HL-60 (cell line): ENCODE measurements at places on chromosomes 6 and 20.

DNA sequence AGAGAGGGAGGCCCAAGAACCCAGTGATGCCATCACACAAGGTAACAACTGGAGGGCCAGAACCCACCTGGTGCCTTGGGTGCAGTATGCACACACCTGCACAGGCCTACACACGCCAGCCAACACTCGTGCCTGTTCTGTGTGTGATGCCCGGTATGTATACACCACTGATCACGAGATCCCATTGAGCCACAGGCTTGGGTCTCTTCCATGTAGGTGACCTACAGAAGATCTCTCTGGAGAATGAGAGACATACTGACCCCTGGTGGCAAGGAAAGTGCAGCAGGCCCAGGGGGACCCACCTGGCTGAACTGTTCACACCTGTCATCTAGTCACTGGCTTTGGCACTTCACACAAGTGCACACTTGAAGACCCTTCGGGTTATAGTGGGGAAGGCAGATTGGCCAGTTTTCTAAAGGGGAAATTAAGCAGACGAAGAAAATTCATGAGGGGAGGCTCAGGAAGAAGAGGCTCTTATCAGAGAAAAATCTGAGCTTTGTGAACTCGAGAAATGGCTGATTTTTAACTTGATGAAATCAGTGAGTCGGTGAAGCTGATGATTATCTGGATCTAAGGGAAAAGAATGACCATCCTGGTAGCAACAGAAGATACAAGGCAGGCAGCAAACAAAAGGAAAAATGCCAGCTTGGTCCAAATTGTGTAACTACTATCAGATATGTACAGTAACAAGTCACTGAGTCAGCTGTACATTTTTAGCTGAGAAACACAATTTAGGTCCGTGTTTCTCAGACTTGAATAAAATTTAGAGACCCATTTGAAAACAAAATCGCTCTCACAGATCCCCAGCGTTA lies 69.1 kb upstream of the PBOV1 start:
- DNase-seq, result peak; percentile 45

DNA sequence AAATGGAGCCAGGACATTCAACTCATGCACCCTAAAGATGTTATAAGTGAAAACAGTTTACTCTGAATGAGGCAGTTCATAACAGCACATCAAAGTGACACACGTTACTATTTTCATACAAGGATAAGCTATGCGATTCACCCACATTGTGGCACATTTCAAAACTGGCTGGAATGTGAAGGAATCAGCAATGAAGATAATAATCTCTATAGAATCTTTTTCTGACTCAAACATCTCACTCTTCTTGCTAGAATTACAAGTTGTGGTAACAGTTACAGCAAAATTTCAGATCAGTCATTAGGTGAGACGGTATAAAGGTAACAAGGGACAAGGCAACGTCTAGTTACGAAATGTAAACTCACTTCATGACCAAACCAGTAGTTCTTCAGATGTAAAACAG lies 17.5 kb downstream of the TMEM244 start:
- no peak for DNase-seq

DNA sequence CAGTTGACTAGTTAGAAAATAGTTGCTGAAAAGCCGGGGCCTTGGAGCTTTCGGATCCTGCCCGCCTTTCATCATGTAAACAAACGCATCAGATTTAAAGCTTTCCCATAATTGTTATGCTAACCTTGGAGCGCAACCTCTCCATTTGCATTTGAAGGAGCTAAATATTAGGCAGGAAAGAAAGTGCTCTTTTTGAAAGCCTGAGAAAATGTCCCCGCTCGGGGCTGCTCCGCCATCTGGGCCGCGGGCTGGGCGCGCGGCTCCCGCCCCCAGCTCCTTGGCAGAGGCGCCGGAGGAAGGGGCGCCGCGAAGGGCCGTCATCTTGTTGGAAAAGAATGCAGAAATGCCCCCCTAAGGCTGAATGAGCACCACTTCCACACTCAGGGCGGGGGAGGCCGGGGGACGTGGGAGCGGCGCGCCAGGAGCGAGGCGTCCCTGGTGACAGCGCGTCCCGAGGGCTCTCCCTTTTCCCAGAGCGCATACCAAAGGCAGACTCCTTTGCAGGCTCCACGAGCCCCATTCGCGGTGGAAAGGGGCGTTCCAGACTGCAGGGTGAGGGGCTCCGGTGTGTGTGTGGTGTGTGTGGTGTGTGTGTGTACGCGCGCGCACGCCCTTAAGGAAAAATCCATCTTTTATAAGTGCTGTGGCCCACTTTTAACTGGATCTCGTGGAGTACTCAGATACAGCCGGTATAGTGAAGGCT lies 145.6 kb upstream of the ID4 start:
- no peak for DNase-seq

GRCh38 chr6:169163411-169163901 lies 90.2 kb downstream of the THBS2 start:
- DNase-seq, result no peak

GRCh38 chr20:57460781-57461465 lies 64.0 kb downstream of the CTCFL start:
- no peak for DNase-seq

DNA sequence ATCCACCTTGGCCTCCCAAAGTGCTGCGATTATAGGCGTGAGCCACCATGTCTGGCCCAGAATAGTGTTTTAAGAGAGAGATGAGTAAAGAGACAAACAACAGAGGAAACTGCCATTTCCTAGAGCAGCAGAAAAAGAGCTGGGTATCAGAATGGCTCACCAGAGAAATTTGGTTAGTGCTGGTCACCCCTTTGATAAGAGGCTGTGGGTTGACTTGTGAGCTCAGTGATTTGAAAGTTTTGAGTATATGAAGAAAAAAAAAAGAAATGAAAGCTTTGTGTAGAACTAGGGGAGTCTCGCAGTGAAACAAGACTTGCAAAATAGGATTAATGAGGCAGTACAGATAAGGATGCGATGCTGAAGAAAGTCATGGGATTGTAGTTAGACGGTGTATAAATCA lies 29.6 kb downstream of the MGME1 start:
- DNase-seq, result no peak

GRCh38 chr6:159969204-159969912 lies 476 bp downstream of the IGF2R start:
- peak; percentile 35 for DNase-seq

GRCh38 chr6:142913511-142914047 lies 31.4 kb downstream of the HIVEP2 start:
- DNase-seq, result peak; percentile 35

- DNase-seq, result no peak
Observed at GRCh38 chr6:147579667-147580066, 71.2 kb downstream of the SAMD5 start.

GRCh38 chr20:32541323-32542258 lies 43.5 kb downstream of the NOL4L start:
- DNase-seq, result no peak

DNA sequence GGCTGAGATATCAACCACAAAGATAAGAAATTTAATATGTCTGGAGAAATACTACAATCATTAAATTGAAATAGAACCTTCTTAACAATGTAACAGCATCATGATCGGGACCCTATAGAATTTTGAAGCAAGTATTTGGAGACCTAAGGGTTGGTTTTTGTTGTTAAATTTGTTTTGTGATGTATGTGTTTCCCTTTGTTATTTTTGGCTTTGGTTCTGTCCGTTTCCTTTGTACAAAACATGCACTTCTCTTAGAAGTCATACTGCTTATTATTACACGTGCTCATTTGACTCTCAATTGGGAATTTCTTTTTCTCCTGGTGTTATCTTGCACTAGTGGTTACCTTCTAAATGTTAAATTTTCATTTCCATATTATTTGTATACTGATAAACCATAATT lies 4.0 kb upstream of the PLN start:
- no peak for DNase-seq

- DNase-seq, result peak; percentile 18
Observed at GRCh38 chr6:15132854-15133670, 112.8 kb upstream of the JARID2 start.

DNA sequence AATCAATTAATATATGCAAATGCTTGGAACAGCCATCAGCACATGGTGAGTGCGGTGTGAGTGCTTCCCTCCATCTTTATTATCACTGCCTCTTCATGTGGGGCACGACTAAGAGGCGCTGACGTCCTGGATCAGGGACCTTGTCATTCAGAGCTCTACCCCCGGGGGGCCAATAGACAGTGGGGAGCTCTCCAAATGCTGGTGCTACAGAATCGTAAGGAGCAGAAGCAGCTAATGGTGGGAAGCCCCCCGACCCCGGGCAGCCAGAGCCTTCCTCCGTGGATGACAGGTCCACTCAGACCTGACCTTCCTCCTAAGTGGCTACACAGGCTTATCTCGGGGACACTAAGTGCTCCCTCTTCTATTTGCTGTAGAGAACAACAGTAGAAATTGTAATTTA lies 257.5 kb upstream of the PMEPA1 start:
- DNase-seq, result no peak

DNA sequence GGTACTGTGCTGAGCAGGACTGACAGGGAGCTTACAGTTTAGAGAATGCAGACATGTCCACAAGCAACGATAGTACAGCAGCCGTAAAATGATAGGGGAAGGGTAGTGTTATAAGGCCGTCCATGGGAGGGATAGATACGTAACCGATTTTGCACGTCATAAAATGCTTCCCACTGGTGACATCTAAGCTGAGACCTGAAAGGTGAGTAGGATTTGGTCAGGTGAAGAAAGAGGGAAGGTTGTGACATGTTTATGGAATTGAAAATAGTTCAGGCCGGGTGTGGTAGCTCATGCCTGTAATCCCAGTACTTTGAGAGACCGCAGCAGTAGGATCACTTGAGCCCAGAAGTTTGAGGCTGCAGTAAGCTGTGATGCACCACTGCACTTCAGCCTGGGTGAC lies 25.6 kb downstream of the SNX9 start:
- no peak for DNase-seq

- no peak for DNase-seq
Observed at GRCh38 chr20:35561671-35562070, 19.8 kb downstream of the ERGIC3 start.

GRCh38 chr6:157838718-157839430 lies 15.8 kb downstream of the SNX9 start:
- DNase-seq, result no peak

DNA sequence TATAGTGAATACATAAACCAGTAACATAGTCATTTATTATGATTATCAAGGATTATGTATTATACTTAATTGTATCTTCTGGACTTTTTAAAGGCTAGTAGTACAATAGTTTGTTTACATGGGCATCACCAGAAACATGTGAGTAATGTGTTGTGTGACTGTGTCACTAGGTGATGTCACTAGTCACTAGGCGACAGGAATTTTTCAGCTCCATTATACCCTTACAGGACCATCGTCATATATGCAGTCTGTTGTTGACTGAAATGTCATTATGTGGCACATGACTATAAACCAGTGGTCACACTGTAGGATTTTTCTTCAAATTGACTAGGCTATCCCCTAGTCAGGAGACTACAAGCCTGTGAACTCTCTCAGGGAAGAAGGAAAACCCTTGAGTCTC lies 86.5 kb upstream of the CENPW start:
- no peak for DNase-seq

- DNase-seq, result no peak
Observed at GRCh38 chr6:14067656-14068055, 49.9 kb upstream of the CD83 start.

DNA sequence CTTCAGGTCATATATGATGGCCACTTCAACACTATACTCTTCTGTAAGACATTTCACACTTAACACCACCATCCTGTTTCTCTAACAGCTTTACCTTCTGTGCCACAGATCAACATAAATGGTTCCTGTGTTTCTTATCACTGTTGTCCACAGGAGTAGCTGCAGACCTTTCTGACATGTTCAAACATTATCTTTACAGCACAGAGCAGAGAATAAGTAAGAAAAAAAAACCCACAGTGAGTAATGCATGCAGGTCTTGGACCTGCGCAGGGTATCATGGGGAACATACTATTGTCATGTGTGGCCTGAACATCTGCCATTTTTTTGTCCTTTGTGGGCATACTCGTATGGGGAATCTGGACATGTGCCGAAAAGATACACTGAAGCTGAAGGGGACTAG lies 161.9 kb downstream of the KIF16B start:
- no peak for DNase-seq
